ENCODE measurements at places on chromosomes 6 and 20. TPM values are rescaled to one million over a fixed set of nuclear protein-coding genes. Genes with fewer than 3 reads are reported as not detected.
A peak's percentile ranks its signal among the peaks of the same experiment; 100 is the strongest.

DNA sequence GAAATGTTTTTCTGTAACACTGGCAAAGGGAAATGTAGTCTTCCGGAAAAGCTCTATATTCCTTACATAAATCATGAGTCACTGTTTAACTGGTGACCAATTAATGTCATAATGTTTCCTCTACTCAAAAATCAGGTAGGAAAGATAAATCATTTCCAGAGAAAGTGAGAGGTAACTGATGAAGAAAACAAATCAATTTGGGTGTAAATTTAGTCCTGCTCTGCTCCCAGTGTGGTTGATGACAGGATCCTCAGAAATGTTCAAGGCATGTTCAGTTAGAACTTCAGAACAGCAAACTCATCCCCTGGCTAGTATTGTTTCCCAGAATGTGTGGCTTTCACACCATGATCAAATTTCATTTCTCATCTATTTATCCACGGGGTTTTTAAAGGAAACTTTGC, 38.8 kb upstream of the SPACA1 start:
- DNase-seq, result no peak
- no peak overlapping the region for H3K27ac ChIP-seq
- no peaks in the 10 kb centered on the region for H3K4me1 ChIP-seq
- no peaks in the 10 kb centered on the region for H3K27me3 ChIP-seq
- no peak overlapping the region for H3K4me3 ChIP-seq
- H3K36me3 ChIP-seq, result no peaks in the 10 kb centered on the region

The EPPIN gene
- not detected for total RNA-seq

DNA sequence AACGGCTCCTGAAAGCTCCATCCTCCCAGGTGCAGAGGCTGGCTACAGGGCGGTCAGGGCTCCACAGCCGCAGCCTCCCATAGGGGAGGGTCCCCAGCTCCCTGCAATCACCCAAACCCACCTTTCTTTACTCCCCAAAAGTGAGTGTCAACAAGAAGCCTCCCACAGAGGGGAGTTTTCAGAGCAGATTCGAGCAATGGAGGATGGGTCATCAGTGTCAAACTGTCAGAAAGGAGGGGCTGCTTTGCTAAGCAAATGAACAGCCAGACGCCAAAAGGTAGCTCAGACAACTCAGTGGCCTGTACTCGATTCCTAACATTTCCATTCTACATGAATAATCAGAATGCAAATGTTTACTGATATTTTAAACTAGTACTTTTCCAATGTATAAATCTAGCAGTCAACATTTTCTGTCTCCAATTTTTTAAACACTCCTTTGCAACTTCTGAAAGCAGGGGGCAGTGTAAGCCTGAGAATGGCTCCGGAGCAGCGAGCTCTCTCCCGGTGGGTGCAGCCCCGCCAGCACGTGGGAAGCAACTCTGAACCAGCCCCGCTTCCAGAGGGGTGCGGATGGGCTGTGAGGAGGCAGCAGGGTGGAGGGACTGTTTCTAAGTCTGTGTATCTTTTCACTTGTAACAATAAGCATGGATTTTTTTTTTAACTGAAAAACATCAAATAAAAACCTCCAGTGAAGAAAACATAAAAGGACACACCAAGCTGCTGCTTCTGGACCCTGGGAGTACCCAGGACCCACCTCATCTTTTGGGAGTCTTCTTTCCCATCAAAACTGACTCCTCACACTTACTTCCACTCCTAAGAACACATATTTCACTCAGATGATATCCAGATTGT, 54.9 kb downstream of the TAF4 start:
- no peaks in the 10 kb centered on the region for H3K4me1 ChIP-seq
- H3K4me3 ChIP-seq, result no peak overlapping the region
- no peaks in the 10 kb centered on the region for H3K27me3 ChIP-seq
- H3K36me3 ChIP-seq, result peaks cover 49% of the 10 kb centered on the region
- no peak overlapping the region for H3K27ac ChIP-seq
- DNase-seq, result no peak

The STK35 gene
- total RNA-seq, result 15.0 TPM

- DNase-seq, result no peak
- H3K36me3 ChIP-seq, result no peaks in the 10 kb centered on the region
- no peak overlapping the region for H3K27ac ChIP-seq
- H3K27me3 ChIP-seq, result no peaks in the 10 kb centered on the region
- H3K4me3 ChIP-seq, result no peak overlapping the region
- no peaks in the 10 kb centered on the region for H3K4me1 ChIP-seq
These were observed 206.2 kb upstream of the MYLIP start for GRCh38 chr6:15922510-15923250.

The SLC22A3 gene
- total RNA-seq, result 0.48 TPM

GRCh38 chr6:113293423-113293740, 563.8 kb upstream of the MARCKS start:
- DNase-seq, result no peak
- H3K27me3 ChIP-seq, result no peaks in the 10 kb centered on the region

The CAGE1 gene
- not detected for total RNA-seq

- no peaks in the 10 kb centered on the region for H3K27me3 ChIP-seq
- H3K36me3 ChIP-seq, result no peaks in the 10 kb centered on the region
- no peaks in the 10 kb centered on the region for H3K4me1 ChIP-seq
- no peak overlapping the region for H3K4me3 ChIP-seq
These were observed 882.0 kb downstream of the TFAP2A start for GRCh38 chr6:9532621-9533557.

The CCN5 gene
- 118 TPM for total RNA-seq

DNA sequence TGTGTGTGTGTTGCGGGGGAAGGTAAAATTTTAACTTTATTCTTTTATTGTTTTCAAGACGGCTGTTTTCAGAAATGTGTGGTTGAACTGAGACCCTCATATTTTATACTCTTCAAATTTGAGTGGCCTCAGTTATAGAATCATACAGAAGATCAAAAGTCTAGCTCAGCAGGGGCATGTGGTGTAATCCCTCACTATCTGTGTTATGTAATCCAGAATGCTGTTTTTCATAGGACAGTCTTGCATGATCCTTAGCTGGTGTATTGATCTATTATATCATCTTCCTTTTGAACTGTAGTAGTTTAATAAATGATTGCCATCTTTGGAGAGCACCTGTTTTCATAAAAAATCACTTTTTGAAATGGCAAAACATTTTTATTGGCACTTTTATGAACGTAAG, 1.4 kb downstream of the PLCB4 start:
- DNase-seq, result no peak
- no peaks in the 10 kb centered on the region for H3K27me3 ChIP-seq
- H3K36me3 ChIP-seq, result no peaks in the 10 kb centered on the region
- peak overlapping the region; percentile 90 for H3K27ac ChIP-seq

GRCh38 chr6:15079288-15079817, 166.5 kb upstream of the JARID2 start:
- no peaks in the 10 kb centered on the region for H3K27me3 ChIP-seq
- no peak for DNase-seq
- H3K4me1 ChIP-seq, result no peaks in the 10 kb centered on the region
- H3K27ac ChIP-seq, result no peak overlapping the region
- no peak overlapping the region for H3K4me3 ChIP-seq

DNA sequence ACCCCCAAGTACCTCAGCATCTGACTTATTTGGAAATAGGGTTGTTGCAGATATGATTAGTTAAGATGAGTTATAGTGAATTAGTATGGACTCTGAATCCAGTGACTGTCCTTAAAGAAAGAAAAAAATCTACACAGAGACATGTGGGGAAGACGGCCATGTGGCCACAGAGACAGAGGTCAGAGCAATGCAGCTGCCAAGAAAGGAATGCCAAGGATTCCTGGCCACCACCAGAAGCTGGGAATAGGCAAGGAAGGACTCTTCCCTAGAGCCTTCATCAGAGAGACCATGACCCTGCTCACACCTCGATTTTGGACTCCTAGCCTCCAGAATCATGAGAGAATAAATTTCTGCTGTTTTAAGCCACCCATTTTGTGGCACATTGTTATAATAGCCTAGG, 81.8 kb downstream of the FYN start:
- H3K27me3 ChIP-seq, result no peaks in the 10 kb centered on the region
- no peak overlapping the region for H3K4me3 ChIP-seq
- no peak for DNase-seq
- H3K36me3 ChIP-seq, result no peaks in the 10 kb centered on the region
- no peaks in the 10 kb centered on the region for H3K4me1 ChIP-seq
- H3K27ac ChIP-seq, result no peak overlapping the region

- H3K4me1 ChIP-seq, result no peaks in the 10 kb centered on the region
- no peak overlapping the region for H3K4me3 ChIP-seq
- no peak for DNase-seq
- no peak overlapping the region for H3K27ac ChIP-seq
These were observed 10.3 kb downstream of the PDE10A start for GRCh38 chr6:165652766-165653165.

DNA sequence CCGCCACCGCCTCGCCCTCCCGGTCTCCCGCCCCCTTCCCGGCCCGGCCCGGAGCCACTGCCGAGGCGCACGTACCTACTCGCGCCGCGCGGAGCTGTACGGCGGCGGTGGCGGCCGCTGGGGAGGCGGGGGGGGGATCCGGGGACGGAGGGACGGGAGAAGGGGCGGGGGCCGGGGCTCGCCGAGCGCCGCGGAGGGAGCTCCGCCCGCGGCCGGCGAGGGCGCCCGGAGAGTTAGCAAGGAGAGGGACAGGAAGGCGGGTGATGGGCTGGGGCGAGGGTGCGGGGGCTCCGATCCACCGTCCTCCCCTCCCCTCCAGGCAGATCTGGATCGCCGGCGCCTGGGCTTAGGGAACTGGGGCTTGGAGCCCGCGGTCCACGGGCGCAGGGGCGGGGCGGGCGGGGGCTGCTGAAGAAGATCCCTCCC, 548 bp upstream of the TMEM74B start:
- no peaks in the 10 kb centered on the region for H3K27me3 ChIP-seq
- H3K27ac ChIP-seq, result peak overlapping the region; percentile 35
- H3K4me1 ChIP-seq, result no peaks in the 10 kb centered on the region
- no peak for DNase-seq
- peak overlapping the region; percentile 52 for H3K4me3 ChIP-seq

GRCh38 chr6:12423832-12424231, 133.7 kb downstream of the EDN1 start:
- no peaks in the 10 kb centered on the region for H3K27me3 ChIP-seq
- H3K4me1 ChIP-seq, result no peaks in the 10 kb centered on the region
- no peak overlapping the region for H3K4me3 ChIP-seq

The IL17A gene
- not detected for total RNA-seq

The RBBP8NL gene
- not detected for total RNA-seq

GRCh38 chr6:292506-293192, 362 bp downstream of the DUSP22 start:
- H3K36me3 ChIP-seq, result no peaks in the 10 kb centered on the region
- peak overlapping the region; percentile 95 for H3K27ac ChIP-seq
- H3K4me1 ChIP-seq, result peaks cover 31% of the 10 kb centered on the region
- peak overlapping the region; percentile 70 for H3K4me3 ChIP-seq

The AIF1 gene
- total RNA-seq, result 27.3 TPM

GRCh38 chr6:112021691-112022310, 32.1 kb upstream of the CCN6 start:
- H3K36me3 ChIP-seq, result no peaks in the 10 kb centered on the region
- H3K27me3 ChIP-seq, result no peaks in the 10 kb centered on the region
- H3K27ac ChIP-seq, result no peak overlapping the region
- H3K4me1 ChIP-seq, result peaks cover 22% of the 10 kb centered on the region

GRCh38 chr6:81822568-81822967, 70.1 kb upstream of the TENT5A start:
- no peaks in the 10 kb centered on the region for H3K27me3 ChIP-seq
- no peak overlapping the region for H3K4me3 ChIP-seq
- no peak for DNase-seq
- no peaks in the 10 kb centered on the region for H3K36me3 ChIP-seq
- H3K4me1 ChIP-seq, result peaks cover 3% of the 10 kb centered on the region

DNA sequence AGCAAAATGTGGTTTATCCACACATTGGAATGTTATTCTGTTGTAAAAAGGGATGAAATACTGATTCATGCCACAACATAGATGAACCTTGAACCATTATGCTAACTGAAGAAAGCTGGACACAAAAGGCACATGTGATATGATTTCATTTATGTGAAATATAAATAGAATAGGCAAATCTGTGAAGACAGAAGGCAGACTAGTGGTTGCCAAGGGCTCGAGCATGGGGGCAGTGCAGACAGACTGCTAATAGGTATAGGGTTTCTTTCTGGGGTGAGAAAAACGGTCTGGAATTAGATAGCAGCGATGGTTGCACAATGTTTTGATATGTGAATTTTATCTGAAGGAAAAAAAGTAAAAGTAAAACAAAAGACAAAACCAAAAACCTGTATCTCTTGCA, 54.6 kb upstream of the FNDC1 start:
- H3K27me3 ChIP-seq, result no peaks in the 10 kb centered on the region
- H3K4me3 ChIP-seq, result no peak overlapping the region
- no peak overlapping the region for H3K27ac ChIP-seq

The ACTL10 gene
- 0.79 TPM for total RNA-seq

The UNC5CL gene
- 0.43 TPM for total RNA-seq

- H3K36me3 ChIP-seq, result no peaks in the 10 kb centered on the region
- H3K27me3 ChIP-seq, result no peaks in the 10 kb centered on the region
- H3K4me3 ChIP-seq, result no peak overlapping the region
- no peaks in the 10 kb centered on the region for H3K4me1 ChIP-seq
These were observed 14.6 kb upstream of the ZMYND8 start for GRCh38 chr20:47370850-47371782.

The SLC22A2 gene
- not detected for total RNA-seq

The SDHAF4 gene
- total RNA-seq, result 9.4 TPM

Measured in right atrium auricular region (tissue), 2 donors.